ENCODE measurements at places on chromosomes 11 and 22.

GRCh38 chr22:29156507-29156906 lies 49.2 kb upstream of the EMID1 start:
- peak; percentile 38 for DNase-seq

- no peak for DNase-seq
Measured at GRCh38 chr11:130202009-130202817, 42.6 kb downstream of the ST14 start.

DNA sequence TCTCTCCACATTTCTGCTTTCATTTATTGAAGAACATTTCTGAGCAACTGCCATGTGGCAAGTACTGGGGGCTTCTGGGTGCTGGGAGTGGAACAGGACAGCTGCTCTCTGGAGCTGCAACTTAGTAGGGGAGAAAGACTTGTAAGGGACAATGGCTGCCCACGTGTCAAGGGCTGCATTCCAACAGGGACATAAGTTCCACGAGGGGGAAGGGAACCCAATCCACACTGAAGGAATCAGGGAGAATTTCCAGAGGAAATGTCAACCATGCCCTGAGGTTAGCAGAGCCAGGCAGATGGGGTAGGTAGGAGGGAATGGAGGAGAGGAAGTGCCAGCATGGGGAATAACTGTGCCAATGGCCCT lies 1.7 kb downstream of the MAPK8IP2 start:
- DNase-seq: no peak

- DNase-seq: no peak
Measured at GRCh38 chr22:25137577-25138525, 61.8 kb upstream of the CRYBB3 start.

- DNase-seq: no peak
Measured at GRCh38 chr11:120808616-120809050, 215.3 kb upstream of the TBCEL start.

DNA sequence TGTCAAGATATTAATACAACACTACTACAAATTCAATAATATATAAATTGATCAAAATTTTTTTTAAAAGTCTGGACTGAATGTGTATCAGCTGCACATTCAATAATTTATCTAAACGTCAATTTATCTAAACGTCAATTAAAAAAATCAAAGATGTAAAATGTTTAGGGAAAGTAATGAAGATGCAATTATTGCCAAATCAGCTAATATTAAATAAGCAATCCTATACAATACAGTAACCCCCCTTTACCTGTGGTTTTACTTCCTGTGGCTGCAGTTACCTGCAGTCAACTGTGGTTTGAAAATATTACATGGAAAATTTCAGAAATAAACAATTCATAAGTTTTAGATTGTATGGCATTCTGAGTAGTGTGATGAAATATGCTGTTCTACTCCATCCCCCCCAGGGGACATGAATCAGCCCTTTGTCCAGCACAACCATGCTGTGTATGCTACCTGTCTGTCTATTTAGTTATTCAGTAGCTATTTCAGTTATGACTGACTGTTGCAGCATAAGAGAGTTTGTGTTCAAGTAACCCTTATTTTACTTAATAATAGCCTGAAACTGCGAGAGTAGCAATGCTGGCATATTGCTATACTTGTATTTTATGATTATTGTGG lies 72.2 kb downstream of the CWF19L2 start:
- DNase-seq: no peak

- DNase-seq: no peak
Measured at GRCh38 chr11:15886866-15887265, 469.5 kb downstream of the SOX6 start.

GRCh38 chr11:67617243-67617953 lies 10.7 kb downstream of the NDUFV1 start:
- no peak for DNase-seq

DNA sequence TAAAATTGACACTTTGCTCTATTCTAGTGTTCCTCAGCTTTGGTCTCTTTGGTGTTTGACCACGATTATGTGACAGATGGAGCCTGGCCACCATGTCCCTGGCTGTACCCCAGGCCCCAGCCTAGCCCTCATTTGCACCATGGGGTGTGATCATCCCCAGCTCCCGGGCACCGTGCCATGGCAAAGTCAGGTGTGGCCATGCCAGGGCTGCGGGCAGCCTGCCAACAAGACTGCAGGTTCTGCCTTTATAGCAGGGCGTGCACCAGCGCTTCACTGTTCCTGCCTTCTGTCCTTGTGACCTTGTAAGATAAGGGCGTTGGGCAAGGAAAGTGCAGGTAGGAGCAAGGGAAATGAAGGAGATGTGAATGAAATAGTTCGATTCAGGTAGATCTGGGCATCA lies 22.4 kb upstream of the APOBEC3A start:
- DNase-seq: no peak

GRCh38 chr11:109138196-109138595 lies 283.8 kb upstream of the C11orf87 start:
- no peak for DNase-seq

- no peak for DNase-seq
Measured at GRCh38 chr22:44831885-44832284, 79.5 kb downstream of the ARHGAP8 start.

GRCh38 chr22:42065438-42066125 lies 5.0 kb downstream of the NAGA start:
- no peak for DNase-seq

- DNase-seq: no peak
Measured at GRCh38 chr11:26837154-26837553, 115.3 kb upstream of the SLC5A12 start.

DNA sequence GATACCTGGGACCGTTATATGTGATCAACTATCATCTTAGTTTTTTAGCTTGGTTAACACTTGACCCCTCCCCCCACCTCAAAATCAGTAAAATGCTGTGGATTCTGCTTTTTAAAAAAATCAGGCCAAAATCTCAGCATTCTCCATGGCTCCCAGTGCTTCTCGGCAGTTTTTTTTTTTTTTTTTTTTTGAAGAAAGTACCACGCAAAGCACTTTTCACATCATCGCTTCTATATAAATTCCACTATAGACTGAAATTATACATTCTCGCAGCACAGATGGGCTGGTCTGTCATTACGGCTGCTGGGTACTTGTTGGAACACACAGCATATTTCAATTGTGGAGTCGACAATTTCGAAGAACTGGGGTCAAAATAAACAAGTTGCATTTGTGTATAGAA lies 67.7 kb upstream of the PPARA start:
- DNase-seq: no peak

DNA sequence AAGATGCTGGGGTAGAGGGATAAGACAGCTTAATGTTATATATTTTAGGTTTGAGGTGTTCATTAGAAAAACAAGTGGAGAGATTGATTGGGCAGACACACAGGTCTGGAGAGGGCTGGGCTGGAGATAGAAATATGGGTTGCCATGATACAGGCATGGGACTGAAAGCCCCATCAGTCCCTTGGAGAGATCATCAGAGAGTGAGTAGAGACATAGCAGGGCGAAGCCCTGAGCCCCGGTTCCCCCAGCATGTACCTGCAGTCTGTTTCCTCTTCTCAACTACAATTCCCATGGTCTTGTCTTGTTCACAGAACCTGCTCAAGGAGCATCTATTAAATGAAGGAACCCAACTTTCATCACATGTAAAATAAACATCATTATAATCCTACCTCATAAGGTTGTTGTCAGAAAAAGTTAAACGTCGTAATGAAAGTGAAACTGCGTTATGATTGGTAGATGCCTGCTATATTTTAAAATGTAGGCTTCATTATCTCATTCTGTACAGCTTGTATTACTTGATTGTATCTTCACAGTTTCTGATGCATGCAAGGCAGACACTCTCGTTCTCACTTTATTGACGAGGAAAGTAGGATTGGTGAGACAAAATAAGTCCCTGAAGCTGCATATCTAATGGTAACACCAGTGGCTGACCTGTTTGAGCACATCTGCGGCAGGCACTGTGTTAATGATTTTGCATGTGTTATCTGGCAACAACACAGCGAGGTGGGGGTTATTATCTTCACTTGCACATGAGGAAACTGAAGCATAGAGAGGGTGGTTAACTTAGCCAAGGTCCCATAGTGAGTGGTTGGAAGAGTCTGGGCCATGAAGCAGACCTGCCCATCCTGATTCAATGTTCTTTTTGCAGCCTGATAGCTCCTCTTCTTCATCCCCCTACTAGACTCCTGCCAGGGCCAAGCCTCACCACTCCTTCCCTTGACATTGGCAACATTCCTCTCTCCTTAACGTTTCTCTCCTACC lies 63.5 kb downstream of the ENDOD1 start:
- no peak for DNase-seq

- no peak for DNase-seq
Measured at GRCh38 chr11:32105871-32106560, 15.1 kb downstream of the RCN1 start.

- no peak for DNase-seq
Measured at GRCh38 chr11:69249311-69250185, 44.4 kb upstream of the MYEOV start.

GRCh38 chr11:3109921-3110706 lies 52.9 kb upstream of the CARS1 start:
- no peak for DNase-seq

GRCh38 chr11:113551645-113552044 lies 76.4 kb upstream of the DRD2 start:
- DNase-seq: no peak

DNA sequence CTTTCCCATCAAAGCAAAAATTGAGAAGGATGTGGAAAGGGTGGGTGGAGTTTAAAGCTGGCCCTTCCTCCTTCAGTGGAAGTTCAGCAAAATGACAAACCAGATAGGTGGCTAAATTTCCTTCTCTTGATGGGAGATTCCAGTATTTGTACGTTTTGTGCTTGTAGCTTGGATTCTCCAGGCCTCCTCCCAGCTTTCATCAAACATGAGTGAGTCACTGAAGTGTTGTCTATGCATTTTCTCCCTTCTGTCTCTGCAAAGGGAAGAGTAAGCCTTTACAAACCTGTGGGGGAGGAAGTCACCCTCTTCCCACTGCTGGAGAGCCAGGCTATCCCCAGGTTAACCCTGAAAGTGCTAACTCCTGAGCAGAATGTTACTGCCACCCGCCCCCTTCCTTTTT lies 6.4 kb downstream of the MARK2 start:
- no peak for DNase-seq

DNA sequence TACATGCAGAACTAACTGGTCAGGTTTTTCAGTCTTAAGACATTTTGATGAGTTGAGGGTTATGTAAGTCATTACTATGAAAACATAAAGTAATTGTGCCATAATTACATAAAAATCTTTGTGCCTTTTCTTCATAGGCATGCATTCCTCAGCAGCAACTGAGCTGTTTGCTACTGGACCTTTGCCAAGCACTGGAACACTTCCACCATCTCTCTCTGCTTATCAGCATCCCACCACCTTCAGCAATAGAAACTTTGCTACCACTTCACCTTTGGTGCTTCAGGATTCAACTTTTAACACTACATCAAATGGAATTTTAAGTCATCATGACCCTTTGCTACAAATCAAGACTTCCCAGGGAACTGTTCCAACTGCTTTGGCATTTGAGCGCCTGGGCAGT lies 39.0 kb downstream of the QSER1 start:
- no peak for DNase-seq

DNA sequence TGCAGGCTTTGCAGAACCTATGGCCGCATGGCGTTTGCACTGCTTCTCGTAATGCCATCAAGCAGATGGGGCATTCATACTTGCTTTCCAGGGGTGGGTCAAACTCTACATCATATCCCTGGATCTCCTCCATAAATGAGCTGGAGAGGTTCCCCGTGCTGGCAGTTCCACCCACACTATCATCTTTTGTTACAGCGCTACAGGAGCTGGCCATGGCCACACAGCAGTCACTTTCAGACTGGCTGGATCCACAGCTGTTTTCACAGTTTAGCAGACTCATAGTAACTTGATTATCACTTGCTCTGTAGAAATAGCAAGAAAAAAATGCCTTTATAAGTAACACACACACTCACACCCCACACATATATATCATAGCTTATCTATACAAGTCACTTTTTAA lies 8.8 kb downstream of the TRAF6 start:
- DNase-seq: no peak

DNA sequence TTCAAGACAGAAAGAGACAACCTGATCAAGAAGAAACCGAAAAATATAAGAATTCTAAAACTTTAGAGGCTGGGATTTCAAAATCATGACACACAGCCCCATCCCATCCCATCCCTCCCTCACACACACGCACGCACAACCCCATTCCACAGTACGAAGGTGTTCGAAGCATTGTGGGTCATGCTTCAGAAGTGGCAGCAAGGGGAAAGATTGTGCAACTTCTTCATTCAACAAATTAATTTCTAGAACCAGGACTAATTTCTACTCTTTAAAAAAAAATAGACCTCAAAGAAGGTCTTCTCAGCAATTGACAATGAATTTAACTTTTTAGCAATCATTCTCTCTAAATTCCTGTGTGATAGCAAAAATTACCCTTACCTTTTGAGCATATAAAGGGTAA lies 867 bp downstream of the SPA17 start:
- DNase-seq: no peak

DNA sequence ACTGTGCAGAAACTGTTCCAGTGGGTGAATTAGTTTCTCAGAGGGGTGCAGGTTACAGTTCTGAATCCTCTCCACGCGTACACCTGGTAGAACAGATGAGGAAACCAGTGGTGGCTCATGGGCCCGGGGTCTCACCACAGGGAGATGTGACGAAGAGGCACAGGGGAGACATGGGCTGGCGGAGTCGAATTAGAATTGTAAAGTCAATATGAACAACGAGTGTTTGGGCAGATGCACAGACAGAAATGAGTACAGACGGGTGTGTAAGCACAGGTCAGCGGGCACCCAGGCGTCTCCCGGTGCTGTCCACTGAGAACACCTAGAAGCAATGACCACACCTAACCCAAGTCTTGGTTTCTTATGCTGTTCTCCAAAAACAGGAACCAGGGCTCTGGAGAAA lies 41.8 kb downstream of the GNB1L start:
- DNase-seq: no peak

GRCh38 chr22:49037701-49038245 lies 789.9 kb downstream of the BRD1 start:
- DNase-seq: no peak

GRCh38 chr11:66543263-66544107 lies 2.4 kb downstream of the ZDHHC24 start:
- DNase-seq: peak; percentile 36

DNA sequence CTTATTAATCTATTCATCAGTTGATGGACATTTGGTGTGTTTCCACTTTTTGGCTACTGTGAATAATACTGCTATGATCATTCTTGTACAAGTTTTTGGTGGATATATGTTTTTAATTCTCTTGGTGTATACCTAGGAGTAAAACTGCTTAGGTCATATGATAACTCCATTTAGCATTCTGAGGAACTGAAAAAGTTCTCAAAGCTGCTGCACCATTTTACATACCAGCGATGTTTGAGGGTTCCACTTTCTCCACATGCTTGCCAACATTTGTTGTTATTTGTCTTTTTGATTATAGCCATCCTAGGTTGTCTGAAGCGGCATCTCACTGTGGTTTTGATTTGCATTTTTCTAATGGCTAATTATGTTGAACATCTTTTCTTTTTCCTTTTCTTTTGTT lies 4.1 kb upstream of the ACER3 start:
- no peak for DNase-seq
